ENCODE measurements at places on chromosomes 2 and 18.

- DNase-seq: no peak
Measured at GRCh38 chr2:206942592-206943478, 3.5 kb downstream of the CPO start.

DNA sequence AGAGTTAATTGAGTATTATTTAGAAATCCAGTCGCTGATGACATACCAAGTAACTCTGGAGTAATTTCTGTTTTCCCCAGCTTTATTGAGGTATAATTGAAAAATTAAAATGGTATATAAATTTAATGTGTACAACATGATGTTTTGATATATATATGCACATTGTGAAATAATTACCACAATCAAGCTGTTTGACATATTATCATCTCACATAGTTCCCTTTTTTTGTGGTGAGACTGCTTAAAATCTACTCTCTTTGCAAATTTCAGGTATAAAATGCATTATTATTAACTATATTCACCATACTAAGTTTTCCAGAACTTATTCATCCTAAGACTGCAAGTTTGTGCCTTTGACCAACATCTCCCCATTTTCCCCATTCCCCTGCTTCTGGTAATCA lies 25.0 kb upstream of the SPAG16 start:
- no peak for DNase-seq

- DNase-seq: no peak
Measured at GRCh38 chr2:32271063-32271462, 6.4 kb upstream of the NLRC4 start.

DNA sequence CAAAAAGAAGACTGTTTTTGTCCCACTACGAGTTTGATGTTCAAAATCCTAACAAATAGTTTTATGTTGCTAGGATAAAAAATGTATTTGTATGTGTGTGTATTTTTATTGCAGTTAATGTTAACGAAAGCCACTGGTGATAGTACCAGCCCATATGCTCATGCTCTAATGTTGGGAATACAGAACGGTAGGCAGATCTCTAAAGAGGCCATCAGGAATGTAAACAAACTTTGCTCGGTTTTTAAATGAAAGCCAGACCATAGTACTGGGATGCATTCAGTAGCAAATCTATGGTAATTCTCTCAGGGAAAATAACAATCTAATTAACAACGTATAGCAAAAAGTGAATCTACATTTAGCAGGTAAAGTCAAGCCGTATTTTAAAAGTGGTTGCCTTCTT lies 208.1 kb downstream of the NEDD4L start:
- no peak for DNase-seq

- no peak for DNase-seq
Measured at GRCh38 chr2:129902731-129903585, 76.5 kb upstream of the RAB6C start.

GRCh38 chr2:222330910-222331309 lies 32.1 kb upstream of the PAX3 start:
- no peak for DNase-seq

DNA sequence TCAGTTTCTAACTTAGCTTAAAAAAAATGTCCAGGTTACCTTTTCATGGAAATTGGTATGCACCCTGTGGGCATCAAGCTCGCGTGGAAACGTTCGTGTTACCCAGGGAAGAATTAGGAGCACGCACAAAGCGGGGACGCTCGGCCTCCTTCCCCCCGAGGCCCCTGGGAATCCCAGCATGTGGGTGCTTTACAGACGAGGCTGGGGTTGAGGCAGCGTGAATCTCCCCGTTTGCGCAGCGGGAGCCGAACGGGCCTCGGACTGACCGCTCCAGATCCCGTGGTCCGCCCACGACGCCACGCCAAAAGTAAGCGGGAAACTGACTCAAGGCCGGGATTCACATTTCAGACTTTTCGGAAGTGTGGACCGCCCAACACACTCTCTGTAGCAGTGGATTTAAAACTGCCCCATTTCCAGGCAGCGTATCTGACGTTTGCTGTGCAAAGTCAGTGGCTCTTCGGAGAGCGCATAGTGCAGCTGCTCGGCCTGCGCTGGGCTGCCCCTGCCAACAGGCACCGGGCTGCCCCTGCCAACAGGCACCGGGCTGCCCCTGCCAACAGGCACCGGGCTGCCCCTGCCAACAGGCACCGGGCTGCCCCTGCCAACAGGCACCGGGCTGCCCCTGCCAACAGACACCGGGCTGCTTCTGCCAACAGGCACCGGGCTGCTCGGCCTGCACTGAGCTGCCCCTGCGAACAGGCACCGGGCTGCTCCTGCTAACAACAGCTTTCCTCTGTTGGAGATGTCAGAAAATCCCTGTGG lies 49.7 kb downstream of the SH3YL1 start:
- DNase-seq: no peak

DNA sequence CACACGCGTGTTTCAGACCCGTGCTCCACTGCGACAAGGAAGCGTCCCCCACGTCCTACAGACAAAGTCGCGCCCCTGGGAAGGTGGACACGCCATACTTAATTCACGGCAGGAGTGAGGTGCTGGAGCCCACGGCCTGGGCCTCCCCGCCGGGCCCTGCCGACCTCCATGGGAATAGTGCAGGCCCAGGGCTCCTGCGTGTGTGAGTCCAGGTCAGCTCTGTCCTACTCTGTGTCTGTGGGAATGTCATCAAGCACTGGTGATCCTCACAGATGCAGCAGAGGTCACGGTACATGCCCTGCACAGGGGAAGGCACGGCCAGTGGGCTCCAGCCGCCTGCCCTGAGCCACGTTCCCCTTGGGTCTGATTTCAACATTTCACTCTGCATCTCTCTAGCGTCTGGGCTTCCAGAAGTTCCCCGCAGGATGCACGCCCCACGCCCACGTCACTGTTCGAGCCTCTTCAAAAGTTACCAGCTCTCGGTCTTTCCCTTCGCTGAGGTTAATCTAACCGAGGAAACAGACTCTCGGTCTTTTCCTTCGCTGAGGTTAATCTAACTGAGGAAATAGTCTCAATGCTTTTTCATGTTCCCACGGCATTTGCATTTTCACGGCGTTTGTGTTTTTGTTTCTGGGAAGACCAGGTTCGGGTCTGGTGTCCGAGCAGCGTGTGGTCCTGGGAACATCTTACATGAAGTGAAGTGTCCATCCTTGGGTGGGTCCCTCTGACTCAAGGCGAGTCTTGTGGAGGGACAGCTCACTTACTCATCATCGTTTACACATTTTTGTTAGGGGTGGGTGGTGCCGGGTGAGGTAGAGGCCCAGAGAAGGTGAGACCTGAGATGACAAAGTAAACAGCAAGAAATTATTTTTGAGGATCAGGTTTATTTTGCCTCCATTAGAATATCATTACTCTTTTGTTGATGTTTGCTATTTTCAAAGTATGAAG lies 157.3 kb upstream of the ALKAL2 start:
- no peak for DNase-seq

GRCh38 chr2:215269397-215270117 lies 42.3 kb upstream of the ATIC start:
- DNase-seq: peak; percentile 71

- DNase-seq: no peak
Measured at GRCh38 chr18:4211111-4211837, 243.8 kb downstream of the DLGAP1 start.

DNA sequence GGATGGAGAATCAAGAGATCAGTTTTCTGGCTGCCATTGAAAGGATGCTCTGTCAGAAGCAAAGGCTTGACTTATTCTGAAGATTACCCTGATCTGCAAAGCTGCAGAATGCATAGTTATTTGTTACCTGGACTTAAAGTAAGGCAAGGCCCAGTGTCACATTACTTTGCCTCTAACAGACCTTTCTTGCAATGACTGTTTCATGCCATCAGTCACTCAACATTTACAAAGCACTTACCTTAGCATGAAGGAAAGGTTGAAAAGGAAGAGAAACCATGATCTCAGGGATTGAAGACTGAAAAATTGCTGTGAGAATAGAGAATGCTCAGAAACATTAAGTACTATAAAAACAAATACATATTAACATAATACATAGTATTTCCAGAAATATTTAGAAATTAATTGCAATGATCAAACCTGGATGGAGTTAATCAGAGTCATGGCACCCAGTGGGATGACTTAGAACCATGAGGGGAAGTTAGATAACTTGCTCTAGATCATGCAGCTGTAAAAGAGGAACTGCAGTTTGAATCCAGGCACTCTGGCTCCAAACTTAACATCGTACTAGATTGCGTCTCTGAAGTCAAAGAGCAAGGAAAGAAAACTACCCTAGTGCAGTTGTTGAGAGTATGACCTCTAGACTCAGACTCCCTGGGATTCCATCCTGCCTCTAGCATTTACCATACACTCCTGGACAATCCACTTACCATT lies 26.5 kb upstream of the FAM117B start:
- no peak for DNase-seq

GRCh38 chr2:188610050-188610444 lies 318.4 kb downstream of the GULP1 start:
- DNase-seq: no peak

DNA sequence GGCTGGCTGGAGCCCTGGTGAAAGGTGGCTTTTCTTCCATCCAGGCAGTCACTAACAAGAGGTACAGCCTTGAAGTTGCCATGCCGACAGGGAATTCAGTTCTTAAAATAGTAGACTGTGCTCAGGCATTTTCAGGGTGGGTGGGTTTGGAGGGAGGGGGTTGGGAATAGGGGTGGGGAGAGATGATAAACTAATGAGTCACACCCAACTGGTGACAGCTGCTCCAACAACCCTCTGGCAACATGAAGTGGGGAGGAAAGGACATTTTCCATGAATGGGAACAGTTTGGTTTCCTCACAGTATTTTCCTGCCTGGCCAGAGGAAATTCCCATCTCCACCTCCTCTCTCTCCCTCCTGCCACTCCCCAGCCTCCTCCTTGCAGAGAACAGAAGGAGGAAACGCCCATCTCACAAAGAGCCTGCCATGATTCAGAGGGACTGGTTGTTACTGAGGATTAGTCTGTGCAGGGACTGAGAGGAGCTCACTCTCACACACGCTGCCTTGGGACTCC lies 113.0 kb upstream of the SLC1A4 start:
- no peak for DNase-seq

DNA sequence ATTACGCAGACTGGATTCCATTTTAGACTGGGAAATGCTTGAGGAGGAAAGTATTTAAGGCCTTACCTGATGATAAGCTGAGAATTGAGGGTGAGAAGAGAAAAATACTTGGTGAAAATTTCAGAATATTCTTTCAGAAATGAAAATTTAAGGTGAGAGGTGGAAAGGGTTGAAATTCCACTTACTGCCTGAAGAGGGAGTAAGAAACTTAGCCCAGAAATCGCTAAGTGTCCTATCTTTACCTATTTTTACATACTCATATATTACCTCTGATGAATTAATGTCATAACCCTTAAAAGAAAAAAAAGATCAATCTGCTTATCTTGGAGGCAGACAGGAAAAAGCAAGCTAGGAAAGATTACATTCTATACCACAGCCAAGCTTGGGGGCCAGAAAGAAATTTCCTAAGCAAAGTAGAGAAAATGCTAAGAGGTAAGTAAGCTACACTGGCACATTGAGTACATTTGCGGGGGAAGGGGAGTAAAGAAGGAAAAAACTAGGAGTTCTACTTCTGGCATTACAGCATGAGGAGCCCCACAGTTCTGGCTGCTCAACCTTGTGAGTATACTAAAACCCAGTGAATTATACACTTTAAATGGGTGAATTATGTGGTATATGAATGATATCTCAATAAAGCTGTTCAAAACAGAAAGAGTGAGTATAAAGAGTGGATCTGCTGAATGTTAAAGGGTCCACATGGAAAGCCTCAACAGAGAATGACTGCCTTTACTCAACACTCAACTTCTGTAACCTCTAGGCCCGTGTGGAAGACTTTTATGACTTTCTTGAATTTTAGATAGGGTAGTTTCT lies 33.8 kb downstream of the SMC6 start:
- DNase-seq: peak; percentile 34

- DNase-seq: no peak
Measured at GRCh38 chr2:55840460-55840859, 83.1 kb downstream of the EFEMP1 start.

DNA sequence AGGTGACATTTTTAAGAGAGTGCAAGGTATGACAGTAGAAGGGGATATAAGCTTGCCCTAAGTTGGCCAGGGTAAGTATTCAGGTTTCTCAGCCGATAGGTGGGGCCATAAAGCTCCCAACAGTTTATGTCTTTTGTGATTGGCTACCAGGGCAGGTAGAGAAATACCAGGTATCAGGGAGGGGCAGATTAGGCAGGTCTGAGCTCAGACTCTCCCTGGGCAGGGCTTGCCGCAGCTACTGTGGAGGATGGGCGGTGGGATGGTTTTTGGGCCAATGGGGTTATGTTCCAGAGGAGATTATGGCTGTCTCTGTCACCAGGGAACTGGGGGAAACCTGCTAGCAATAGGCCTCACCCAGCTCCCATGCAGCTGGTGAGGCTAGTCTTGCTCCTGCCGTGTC lies 211.6 kb downstream of the PTH2R start:
- DNase-seq: no peak

DNA sequence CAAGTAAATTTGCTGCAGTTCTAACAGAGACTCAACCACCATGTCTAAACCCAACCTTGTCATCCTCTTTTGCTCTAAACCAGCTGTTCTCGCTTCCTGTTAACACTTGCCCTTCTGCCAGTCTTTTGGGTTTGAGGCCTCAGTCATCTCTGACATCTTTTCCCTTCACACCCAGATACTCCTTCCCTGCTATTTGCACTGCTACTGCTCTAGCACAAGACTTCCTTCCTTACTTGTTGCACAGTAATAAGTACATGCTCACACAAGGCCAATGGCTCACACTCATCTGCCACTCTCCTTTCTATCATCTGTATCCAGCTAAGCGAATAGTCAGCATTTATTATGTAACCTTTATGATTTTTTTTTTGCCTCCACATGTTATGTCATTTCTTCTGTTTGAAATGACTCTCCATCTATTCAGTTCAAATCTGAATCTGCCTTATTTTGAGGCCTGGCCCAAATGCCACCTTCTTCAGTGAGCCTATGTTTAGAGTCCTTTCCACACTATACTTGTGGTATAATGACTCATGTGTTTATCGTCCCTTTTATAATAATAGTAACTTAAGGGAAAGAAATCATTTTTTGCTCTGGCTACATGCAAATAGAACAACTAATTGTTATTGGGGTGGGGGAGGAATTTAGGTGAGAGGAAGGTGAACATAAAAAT lies 22.5 kb upstream of the CDKL4 start:
- DNase-seq: no peak

GRCh38 chr2:203690441-203691047 lies 15.9 kb upstream of the CD28 start:
- DNase-seq: no peak

- no peak for DNase-seq
Measured at GRCh38 chr18:77749089-77749488, 499.4 kb downstream of the GALR1 start.

Measured in hematopoietic multipotent progenitor cell treated with erythropoietin and hydrocortisone succinate and interleukin-3 and kit ligand, for 17 days (in vitro differentiated cells).